ENCODE measurements at places on chromosomes 6 and 20.

GRCh38 chr6:63844287-63844686 lies 208.7 kb downstream of the PHF3 start:
- DNase-seq = no peak

- DNase-seq = no peak
Observed at GRCh38 chr20:40770564-40771307, 81.7 kb upstream of the MAFB start.

- no peak for DNase-seq
Observed at GRCh38 chr6:36018339-36018738, 6.1 kb downstream of the SLC26A8 start.

GRCh38 chr6:22784601-22785410 lies 215.4 kb downstream of the HDGFL1 start:
- DNase-seq = no peak

DNA sequence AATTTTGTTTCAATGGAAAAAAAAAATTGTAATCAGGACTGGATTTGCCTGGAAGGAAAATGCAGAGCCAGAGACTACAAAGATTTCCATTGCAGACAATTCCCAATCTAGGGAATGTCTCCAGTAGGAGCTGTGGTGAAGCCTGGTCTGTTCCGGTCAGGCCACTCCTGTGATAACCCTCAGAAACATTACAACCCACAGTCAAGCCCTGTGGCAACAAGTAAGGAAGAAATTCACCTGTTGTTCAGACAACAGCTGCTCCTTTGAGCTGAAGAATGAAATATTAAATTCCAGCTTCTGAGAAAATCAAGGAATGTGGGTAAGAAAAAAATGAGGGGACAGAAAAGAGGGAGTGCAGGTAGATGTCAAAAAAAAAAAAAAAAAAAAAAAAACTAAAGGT lies 8.0 kb downstream of the PRKN start:
- no peak for DNase-seq

GRCh38 chr6:136191606-136192312 lies 58.4 kb downstream of the MTFR2 start:
- no peak for DNase-seq

- DNase-seq = no peak
Observed at GRCh38 chr6:147974376-147974775, 368.3 kb upstream of the SASH1 start.

DNA sequence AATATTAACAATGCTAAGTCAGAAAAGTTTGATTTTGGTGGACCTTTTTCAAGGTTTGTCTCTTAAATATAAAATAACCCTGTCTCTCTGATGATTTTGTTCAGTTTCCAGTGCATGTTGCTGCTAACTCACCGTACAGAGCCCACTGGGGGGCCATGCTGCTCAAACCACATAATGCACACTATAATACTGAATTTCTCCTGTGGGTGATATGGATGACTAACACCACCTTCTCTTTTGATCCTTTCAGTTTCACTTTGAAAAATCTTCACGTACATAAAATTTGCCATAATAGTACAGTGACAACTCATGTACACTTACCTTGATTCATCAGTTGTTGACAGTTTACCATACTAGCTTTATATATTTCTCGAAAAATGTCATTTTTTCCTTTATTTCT lies 506.6 kb upstream of the MAN1A1 start:
- DNase-seq = no peak

DNA sequence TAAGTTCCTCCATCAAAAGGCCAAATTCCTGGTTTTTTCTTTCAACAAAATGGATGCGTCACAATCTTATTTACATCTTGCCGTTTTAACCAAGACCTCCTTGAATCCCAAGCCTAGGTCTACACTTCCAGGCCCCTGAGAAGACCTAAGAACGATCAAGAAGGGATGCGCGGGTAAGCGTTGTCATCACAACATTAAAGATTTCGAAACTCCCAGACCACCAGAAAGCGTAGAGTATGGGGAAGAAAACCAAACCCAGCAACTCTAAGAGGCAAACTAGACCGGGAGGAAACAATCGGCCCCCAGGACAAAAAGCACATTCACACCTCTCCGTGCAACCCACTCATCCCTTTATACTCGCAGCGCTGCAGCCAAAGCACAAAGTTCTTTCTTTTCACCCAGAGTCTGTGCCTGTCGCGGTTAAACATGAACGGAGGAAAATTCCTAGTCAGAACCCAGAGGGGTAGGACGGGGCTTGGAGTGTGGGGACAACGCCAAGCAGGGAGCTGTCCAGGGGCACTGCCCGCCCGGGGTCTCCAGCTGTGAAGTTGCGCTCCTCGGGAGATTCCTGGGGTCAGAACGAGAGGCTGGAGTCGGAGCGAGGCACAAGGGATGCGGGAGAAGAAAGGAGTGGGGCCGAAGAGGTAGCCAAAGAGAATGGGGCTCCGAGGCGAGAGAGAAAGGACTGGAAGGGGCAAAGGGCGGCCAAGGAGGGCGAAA lies 725 bp downstream of the OSER1 start:
- no peak for DNase-seq

GRCh38 chr6:106666282-106667021 lies 37.1 kb downstream of the QRSL1 start:
- DNase-seq = no peak

- DNase-seq = no peak
Observed at GRCh38 chr6:105189026-105189820, 9.4 kb upstream of the POPDC3 start.

All from stimulated activated CD8-positive, alpha-beta memory T cell treated with anti-CD3 and anti-CD28 coated beads, Interleukin-2, amount 100 ng/mL, for 1 hour (primary cell).